ENCODE measurements at places on chromosomes 2 and 18.

GRCh38 chr2:213175673-213176247, 24.3 kb upstream of the IKZF2 start:
- DNase-seq: no peak

GRCh38 chr2:7829241-7829640, 852.6 kb upstream of the ID2 start:
- DNase-seq: no peak

- no peak for DNase-seq
These were observed 85.6 kb downstream of the MIB1 start for GRCh38 chr18:21826196-21826595.

DNA sequence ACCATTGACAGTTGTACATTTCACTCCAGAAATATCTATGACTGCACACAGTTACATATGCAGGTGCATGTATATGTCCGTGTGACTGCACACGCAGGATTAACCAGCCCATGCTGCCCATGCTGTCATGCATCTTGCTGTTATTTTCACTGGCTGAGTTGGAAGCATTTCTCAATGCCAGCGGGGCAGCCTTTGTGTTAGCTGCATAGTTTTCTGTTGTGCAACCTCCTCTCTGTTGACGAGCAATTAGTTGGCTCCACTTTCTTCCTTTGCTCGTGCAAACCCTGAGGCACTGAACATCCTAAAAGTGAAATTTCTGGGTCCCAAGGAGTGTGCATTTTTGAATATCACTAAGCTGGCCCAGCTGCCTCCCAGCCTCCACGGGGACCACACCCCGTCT, 133.4 kb upstream of the GLI2 start:
- DNase-seq: no peak

DNA sequence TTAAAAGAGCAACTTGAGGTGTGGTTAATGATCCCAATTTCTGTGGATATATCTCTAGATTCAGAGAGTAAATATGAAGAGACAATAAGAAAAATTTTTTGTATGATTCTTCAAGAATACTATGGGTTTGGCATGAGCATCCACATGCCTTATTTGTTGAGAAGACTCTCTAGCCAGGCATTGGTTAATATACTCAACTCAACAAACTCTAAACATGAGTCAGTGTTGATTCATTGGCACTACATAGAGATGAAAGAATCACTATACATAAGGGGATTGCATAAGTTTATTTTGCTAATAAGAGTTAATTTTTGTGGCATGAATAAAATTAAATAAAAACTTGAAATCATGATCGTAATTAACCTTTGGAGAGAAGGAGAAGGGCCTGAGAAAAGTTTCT, 930.2 kb upstream of the LRRTM1 start:
- DNase-seq: no peak

DNA sequence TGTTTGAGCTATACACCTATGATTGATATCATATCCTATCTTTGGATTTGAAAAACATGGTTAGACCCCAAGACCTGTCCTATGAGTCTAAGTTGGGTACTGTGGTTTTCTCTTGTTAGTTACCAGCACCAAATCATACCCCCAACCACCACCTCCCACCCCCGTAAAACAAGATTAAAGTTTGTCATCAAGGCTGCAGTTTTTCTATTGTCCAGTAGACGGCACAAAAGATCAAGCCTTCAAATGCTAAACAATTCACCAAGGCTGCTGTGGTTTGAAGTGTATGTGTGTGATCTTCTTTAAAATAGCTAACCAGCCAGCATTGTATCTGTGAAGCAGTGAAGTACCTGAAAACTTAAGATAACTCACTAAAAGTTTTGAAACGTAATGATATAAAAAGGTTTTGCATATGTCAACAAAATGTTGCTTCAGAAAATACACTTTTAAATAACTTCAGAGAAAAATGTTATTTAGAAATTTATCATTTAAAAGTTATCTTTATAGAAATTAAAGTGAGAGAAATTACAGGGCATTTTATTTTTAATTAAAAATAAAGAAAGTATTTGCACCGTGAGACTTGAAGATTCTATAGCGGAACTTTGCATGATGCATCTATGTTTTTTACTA, 5.8 kb upstream of the MEIS1 start:
- peak; percentile 47 for DNase-seq

- DNase-seq: no peak
These were observed 16.6 kb upstream of the LNPK start for GRCh38 chr2:176018708-176019107.

DNA sequence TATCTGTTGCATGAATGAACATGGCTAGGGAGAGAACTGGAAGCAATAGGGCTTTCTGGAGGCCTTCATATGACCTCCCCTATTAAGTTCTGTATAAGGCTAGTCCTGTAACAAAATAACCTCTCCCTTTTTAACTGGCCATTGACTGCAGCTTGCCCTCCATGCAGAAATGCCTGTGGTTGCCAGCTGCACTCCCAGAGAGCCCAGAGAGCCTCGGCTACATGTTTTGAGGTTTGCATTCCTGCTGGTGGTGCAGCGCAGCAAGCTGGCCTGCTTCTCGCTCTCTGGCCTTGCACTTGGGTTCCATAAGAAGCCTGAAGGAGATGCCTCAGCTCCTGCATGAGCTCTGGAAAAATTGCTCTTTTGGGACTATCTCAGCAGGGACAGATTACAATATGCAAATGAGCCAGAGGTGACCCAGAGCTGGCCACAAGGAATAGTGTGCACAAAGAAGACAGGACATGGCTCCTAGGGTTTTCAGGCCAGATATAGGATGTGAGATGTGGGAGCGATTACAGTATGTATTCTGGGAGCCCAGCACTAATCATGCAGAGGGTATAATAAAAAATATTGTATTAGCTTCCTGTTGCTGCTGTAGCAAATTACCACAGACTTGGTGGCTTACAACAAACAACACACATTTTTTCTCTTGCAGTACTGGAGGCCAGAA, 186.7 kb downstream of the INSIG2 start:
- no peak for DNase-seq

GRCh38 chr2:230700447-230700846, 12.2 kb upstream of the CAB39 start:
- no peak for DNase-seq

GRCh38 chr2:72803626-72804320, 22.1 kb downstream of the EXOC6B start:
- DNase-seq: no peak

DNA sequence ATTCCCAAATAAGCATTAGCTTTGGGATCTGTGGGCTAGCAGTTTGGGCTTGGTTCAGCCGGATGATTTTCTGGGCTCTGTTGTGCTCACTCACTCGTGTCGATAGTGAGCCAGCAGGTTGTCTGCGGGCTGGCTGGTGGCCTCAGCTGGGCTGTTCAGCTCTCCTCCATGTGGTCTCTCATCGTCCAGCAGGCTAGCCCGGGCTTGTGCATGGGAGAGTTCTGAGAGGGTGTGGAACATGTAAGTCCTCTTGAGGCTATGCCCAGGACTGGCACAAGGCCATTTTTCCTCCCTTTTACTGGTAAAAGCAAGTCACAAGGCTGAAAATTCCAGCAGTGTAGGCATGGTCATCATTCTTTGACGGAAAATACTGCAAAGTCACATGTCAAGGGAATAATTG, 38.5 kb downstream of the NTSR2 start:
- no peak for DNase-seq

DNA sequence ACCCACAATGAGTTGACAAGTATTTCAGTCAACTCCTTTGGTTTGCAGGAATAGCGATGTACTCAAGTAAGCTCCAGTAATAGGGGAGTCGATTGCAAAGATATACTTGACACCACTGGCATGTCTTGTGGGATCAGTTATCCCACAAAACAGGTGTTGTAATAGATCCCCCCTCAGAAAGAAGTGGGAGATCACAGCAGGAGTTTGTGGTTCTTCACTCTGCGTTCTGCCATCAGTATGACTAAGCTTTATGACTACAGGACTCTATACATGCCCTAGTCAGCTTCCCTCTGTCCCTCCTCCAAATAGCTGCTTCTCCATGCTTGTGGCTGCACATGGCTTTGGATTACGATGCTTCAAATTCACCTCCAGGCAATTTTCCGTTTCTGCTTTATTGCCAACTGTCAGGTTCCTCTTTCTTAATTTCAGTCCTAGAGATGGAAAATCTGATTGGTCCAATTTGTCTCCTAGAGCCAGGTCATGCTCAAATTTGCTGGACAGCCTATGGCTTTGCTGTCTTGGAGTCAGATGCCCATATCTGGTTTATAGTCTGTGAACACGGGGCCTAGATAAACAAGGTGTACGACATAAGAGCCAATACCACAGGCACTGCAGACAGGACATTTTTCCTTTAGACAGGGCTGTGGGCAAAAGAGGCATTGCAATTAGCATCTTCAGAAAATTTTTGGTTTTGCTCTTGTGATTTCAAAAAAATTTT, 221.7 kb downstream of the PAX3 start:
- no peak for DNase-seq

GRCh38 chr2:6653281-6653750, 212.4 kb downstream of the CMPK2 start:
- no peak for DNase-seq

DNA sequence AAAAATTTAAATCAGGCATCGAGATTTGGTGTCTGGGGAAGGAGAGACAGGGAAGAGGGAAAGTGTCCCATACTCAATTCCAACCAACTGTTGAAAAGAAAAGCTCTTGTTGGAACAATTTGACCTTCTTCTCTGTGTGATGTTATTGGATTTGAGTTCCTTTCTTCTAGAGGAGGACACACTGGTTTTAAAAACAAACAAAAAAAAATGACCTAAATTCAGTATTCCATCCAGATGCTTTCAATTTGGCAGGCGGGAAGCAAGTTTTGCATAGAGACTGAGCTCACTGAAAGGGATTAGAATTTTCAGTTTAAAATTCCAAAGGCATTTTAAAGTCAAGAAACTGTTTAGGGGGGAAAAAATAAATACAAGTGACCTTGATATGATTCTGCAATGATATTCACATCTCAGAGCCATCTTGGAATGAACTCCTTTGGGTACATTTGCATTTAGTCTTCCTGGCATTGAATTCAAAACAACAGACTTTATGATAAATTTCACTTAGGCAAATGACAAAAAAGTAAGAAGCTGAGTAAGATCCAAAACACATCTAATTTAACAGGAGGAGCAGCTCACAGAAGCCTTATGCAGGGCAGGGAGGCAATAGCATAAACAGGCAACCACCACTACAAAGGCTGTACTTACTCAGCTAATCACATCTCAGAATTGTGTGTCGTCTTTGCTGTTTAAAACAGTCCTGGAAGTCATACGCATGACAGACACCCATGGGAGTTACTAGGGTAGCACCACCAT, 126.8 kb downstream of the CDH20 start:
- DNase-seq: no peak

DNA sequence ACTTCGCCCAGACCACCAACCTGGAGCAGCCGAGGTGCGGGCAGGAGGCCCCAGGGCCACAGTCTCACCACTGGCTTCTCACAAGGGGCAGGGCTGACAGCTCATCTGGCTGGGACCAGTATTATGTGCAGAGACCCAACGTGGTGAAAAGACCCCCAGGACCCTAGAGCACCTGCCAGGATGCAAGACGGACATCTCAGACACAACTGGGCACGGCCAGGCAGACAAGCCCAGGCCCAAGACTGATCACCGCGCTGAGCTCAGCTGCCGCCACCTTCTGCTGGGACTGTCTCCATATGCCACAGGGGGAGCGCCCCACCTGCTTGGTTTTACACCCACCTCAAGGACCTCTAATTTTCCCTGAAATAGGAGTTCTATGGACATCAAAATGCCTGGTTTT, 23.2 kb downstream of the HDAC4 start:
- DNase-seq: no peak

GRCh38 chr2:17069564-17069963, 403.9 kb upstream of the CYRIA start:
- no peak for DNase-seq

- DNase-seq: no peak
These were observed 444.4 kb upstream of the HNRNPA3 start for GRCh38 chr2:176768185-176768584.

GRCh38 chr2:209806318-209806717, 34.7 kb downstream of the UNC80 start:
- DNase-seq: no peak

DNA sequence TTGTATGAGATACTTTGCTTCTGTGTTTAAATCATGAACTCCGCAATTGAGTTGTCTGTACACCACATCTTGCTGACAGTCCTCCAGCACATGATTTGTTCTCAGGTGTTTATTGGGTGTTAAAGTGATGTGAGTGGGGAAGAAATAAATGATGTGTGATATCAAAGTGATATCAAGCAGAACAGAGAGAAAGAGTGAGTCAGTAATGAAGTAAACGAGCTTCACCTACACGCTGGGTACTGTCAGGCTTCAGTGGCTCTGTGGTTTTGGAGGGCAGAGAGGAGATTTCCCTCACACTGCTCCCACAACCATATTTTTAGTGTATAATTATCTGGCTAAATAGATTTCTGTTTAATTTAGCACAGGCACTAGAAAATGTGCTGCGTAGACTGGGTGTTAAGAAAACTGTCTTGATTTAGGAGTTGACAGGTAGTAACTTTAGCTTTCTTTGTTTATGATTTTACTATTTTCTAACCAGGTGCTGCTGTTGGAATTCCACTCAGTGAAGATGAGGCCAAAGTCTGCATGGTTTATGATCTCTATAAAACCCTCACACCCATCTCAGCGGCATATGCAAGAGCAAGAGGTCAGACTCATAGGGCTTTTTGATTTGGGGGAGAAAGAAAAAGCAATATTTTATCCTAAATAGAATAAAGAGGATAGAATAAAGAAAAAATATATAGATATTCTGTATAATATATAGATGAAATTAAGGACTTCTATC, 21.2 kb downstream of the ATIC start:
- DNase-seq: no peak

- no peak for DNase-seq
These were observed 1.4 kb upstream of the PTPRM start for GRCh38 chr18:7565677-7566076.

GRCh38 chr2:195903956-195904355, 164.7 kb downstream of the DNAH7 start:
- no peak for DNase-seq

DNA sequence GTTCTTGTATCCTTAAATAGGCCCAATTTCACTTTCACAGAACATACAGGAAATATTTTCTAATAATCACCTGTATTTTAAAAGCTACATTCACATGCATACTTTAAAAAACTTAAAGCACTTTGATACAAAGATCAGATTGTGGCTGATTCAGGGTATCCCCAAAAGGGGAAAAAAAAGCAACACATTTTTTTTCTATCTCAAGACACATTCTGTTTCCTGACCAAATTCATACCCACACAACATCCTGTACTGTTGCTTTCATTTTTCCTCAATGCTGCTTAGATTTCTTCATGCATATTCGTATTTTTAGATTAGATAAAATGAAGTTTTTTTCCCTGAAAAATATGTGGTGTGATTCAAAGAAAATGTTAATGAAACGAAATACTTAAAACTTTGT, 122.5 kb downstream of the TMEFF2 start:
- DNase-seq: no peak

Data from ecto neural progenitor cell (in vitro differentiated cells).